ENCODE measurements at places on chromosomes 13 and 19. TPM values are rescaled to one million over a fixed set of nuclear protein-coding genes. Genes with fewer than 3 reads are reported as not detected.

- DNase-seq: no peak
Measured at GRCh38 chr19:55160128-55160985, 2.8 kb upstream of the TNNI3 start.

DNA sequence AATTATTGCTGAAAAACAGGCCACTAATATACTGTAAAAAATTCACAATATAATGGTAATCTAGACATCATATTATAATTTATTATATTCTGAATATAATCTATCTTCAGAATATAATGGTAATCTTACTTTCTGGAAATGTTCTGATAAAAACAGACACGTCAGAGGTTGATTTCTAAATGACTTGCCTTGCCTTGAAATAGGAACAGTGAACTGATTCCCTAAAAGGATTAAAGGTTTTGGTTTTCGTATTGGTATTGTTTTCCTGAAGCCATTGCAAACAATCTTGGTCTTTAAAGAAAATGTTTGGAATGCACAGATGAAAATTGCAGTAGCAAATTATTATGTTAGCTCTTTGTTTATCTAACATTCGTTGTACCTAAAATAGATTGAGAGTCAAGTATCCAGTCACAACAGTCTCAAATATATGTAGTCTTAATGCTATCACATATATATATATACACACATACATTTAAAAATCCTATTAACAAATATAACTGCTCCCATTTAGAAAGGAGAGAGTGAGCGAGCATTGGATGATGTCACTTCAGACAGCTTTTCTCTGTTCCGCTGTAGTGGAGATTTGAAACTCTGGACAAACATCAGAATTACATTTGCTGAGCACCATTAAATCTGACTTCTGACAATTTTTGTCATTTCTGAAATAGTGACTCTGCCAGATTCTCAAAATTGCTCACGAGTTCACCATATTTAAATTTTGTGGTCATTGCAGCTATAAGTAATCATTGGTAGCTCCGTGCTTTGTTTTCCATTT, 1.7 kb downstream of the ITM2B start:
- DNase-seq: no peak

GRCh38 chr19:48053856-48054255, 10.0 kb upstream of the CABP5 start:
- DNase-seq: no peak

Gene SMAD9
- 47.4 TPM for total RNA-seq

Gene DHPS
- total RNA-seq: 29.9 TPM

DNA sequence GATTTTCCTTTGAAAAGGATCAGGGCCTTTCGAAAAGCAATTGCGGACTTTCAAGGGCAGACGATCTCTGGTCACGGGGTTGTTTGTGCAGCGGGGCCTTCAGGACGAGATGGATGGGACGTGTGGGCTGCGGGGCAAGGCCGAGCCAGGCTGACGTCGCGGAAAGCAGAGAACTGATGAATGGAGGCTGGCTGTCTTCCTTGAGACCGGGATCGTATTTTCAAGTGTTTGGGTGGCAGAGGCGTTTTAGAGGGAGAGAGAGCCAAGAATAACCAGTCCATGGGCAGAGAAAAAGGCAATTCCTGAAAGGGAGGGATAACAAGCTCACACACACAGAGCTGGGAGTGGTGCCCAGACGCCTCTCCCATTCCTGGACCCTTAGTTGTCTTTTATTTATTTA, 138.9 kb upstream of the USP29 start:
- DNase-seq: no peak

Gene DCLK1
- total RNA-seq: 89.1 TPM

- DNase-seq: no peak
Measured at GRCh38 chr19:21483589-21484170, 21.7 kb upstream of the ZNF429 start.

- DNase-seq: no peak
Measured at GRCh38 chr19:8097681-8098567, 45.4 kb downstream of the CCL25 start.

GRCh38 chr19:46489445-46490272, 6.0 kb downstream of the PNMA8B start:
- DNase-seq: no peak

All from urinary bladder (tissue), 4 donors.